ENCODE measurements at places on chromosomes 5 and 9.
A peak's percentile ranks its signal among the peaks of the same experiment; 100 is the strongest.

GRCh38 chr9:96450613-96451528 is 902 bp downstream of the HABP4 start:
- DNase-seq: no peak

- no peak for DNase-seq
These were observed 9.2 kb upstream of the IL7R start for GRCh38 chr5:35847491-35847890.

DNA sequence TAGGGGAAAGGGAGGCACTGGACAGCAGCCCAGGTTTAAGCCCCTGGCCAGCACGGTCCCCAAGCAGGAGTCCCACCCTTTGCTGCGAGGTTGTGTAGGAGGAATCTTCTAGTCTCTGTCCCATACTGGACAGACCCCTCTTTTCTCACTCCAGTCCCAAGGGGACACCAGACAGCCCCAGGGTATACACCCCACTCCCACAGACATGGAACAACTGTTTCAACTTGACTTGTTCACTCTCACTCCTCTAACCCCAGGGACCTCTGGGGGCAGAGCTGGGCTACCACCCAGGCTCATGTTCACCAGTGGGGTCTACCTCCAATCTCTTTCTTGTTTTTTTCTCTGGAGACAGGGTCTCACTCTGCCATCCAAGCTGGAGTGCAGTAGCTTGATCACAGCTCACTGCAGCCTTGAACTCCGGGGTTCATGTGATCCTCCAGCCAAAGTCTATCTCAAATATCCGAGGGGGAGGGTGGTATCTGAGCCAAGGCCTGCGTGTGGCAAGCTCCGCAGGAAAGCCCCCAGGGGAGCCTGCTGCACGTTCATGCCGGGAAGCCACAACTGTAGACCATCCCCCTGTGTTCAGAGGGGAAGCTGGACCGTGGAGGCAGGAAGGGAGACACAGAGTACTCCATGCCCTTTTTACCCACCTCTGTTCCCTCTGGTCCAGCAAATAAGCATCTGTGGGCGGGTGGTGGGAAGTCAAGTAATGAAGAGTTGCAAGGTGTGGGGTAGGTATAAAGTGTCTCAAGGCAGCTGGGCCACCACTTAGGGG is 1.8 kb downstream of the PTGES2 start:
- no peak for DNase-seq

DNA sequence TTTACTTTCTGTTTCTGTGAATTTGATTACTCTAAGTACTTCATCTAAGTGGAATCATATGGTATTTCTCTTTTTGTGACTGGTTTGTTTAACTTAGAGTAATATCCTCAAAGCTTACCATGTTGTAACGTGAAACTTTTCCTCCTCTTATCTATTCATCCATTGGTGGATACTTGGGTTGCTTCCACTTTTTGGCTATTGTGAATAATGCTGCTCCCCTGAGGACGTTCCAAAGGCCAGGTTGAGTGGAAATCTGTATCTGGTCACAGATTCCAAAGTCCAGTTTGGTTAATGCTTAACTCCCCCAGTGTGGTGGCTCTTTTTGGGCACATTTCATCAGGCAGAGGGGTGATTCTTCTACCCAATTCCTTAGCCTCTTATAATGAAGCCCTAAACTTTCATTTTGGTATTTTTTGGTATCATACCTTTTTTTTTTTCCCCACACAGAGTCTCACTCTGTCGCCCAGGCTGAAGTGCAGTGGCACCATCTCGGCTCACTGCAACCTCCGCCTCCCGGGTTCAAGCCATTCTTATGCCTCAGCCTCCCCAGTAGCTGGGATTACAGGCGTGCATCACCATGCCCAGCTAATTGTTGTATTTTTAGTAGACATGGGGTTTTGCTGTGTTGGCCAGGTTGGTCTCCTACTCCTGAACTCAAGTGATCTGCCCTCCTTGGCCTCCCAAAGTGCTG is 65.4 kb downstream of the CMYA5 start:
- DNase-seq: no peak

- no peak for DNase-seq
These were observed 6.4 kb upstream of the FCHO2 start for GRCh38 chr5:72949481-72949880.

DNA sequence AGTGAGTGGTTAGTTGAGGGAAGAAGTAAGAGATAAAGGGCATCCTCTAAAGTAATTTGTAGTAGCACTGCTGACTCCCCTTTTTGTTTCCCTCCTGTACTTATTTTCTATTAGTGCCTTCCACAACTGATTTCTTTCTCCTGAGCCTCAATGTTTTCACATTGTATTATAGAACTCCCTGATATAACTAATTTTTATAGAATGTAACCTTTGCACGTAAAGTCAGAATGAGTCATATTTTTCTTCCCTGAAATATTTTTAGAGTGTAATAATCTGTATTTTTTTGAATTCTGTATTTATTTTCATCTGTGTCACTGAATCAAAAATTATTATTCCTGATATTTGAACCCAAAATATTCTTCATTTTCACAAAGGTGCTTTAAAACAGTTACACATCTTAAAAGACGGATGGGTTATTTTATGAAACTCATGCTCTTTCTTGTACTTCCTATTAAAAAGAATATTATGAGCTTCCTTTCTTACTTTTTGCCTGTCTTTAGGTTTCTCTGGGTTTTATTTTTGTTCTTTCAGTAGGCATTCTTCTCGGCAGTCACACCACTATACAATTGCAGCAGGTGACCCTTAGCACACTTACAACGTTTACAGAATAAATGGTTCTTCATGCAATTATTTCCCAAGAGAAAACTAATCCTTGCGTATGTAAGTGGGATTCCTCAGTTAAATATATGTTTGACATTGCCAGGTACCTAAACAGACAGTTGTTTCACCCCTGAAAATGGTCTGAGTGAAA is 30.5 kb upstream of the DMRTA1 start:
- no peak for DNase-seq

GRCh38 chr9:129889941-129890717 is 54.9 kb downstream of the USP20 start:
- DNase-seq: no peak

GRCh38 chr9:112072721-112073638 is 102.1 kb downstream of the SUSD1 start:
- peak; percentile 66 for DNase-seq

GRCh38 chr5:28313953-28314352 is 1275.6 kb upstream of the CDH9 start:
- no peak for DNase-seq

- peak; percentile 68 for DNase-seq
These were observed 170.3 kb downstream of the PDZD2 start for GRCh38 chr5:31809050-31809870.

- DNase-seq: no peak
These were observed 161.9 kb downstream of the SNCAIP start for GRCh38 chr5:122473941-122474340.

GRCh38 chr5:127492854-127493738 is 24.3 kb upstream of the PRRC1 start:
- peak; percentile 60 for DNase-seq

GRCh38 chr5:177334781-177335700 is 16.4 kb downstream of the LMAN2 start:
- no peak for DNase-seq

DNA sequence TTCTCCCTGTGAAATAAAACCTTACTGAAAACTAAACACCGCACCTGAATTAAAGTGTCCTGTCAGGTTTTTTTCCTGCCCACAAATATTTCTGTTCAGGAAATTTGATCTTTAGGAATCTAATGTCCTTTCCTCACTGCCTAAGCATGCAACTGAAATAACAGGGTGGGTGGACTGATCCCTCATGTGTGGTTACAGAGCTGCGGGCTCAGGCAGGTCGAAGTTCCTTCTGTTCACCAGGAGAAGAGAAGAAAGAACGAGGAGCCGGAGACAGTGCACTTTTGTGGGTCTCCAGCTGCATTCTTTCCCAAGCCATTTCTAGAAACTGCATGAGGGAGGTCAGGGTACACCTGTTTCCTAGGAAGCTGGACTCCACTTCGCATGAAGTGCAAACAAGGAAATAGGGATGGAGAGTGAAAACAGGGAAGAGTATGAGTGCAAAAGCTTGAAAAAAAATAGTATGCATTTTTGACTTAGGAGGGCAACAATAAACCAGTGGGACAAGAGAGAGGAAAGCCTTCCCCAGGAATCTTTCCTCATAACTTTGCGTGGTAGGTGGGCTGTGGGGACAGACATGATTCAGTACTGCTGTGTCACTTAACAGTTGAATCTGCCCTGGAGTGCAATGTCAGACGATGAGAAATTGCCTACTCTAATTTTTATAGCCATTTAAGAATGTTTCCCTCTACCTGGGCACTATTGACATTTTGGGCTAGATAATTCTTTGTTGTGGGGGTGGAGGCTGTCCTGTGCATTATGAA is 60.3 kb downstream of the GCNT1 start:
- DNase-seq: no peak

DNA sequence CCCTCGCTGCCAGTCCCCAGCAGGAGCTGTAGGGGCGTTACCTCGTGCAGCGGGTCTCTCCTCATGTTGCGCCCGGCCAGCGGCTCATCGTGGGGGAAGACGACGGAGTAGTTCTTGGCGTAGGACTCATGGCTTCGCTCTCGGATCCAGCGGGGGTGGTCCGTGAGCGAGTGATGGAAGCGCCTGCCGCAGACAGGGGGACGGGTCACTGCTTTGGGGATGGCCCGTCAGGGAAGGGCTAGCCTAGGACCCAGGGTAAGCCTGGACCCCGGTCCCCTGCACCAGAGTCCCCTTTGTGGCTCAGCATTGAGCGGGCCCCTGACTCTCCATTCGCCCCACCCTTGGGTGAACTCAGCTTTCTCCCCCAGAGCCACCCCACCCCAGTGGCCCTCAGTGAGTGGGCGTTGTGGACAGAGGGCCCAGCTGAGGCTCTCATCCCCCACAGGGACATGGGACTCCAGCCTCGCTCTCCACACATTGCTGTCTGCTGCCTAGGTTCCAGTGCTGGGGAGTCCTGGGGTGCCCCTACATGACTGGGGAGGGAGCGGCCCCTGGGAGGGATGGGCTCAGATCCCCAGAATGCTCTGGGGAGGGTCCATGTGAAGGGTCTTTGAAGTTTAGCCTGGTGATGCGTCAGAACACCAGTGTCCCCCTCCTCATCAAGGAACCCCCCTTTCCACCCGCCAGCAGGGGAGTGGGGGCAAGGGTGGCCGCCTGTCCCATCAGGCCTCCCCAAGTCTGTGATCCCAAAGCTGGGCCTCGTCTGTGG is 29.7 kb downstream of the SARDH start:
- no peak for DNase-seq

GRCh38 chr9:93064392-93065134 is 6.1 kb downstream of the SUSD3 start:
- peak; percentile 47 for DNase-seq

DNA sequence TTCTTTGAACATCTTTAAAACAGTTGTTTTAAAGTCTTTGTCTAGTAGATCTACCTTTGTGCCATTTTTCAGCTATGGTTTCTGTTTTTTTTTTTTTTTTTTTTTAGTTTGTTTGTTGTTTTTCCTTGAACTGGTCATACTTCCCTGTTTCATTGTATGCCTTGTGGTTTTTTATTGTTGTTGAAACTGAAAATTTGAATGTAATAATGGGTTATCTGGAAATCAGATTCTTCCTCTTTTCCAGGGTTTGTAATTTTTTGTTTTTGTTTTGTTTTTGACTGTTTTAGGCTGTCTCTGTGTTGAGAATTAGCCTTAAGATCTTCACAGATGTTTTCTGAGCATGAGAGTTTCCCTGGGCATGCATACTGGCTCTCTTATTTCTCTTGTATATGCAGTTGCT is 269.6 kb upstream of the DAP start:
- DNase-seq: no peak

DNA sequence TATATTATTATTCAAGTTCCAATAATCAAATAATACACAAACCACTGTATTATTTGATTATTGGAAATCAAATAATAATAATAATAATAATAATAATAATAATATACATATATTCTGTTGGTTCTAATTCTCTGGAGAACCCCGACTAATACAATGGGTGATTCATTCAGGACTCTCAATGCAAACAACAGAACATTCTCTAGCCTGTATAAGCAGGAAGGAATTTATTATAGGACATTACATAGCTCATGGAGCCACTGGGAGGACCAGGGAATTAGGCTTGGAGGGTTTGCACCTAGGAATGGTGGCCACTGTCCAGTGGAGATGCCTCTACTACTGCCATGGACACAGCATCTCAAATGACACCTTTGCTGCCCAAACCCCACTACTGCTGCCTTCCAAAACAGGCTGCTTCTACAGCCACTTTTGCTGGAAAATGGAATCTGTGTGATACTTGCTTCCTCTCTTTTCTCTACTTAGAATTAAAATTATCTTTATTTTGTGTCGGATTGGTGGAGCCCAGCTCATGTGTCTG is 25.9 kb downstream of the PTGS1 start:
- no peak for DNase-seq

DNA sequence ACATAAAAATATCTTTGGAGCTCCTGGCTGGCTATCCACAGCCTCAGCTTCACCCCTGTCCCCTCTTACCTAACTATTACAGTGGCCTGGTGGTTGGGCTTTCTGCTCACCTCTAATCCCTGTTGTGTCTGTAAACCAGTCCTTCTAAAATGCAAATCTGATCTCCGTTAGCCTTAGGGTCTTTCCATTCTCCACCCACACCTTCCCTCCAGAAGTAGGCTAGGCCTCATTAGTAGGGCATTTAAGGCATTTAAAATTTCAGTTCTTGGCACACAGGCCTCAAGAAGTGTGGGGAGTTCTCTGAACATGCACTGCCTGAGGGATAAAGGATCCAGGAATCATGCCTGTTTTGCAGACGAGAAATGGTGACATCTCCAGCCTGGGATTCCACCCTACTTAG is 26.4 kb upstream of the STC2 start:
- DNase-seq: no peak

GRCh38 chr5:38878391-38879077 is 32.7 kb downstream of the OSMR start:
- no peak for DNase-seq
